ENCODE measurements at places on chromosomes 16 and 17.
A peak's percentile ranks its signal among the peaks of the same experiment; 100 is the strongest.

- DNase-seq: no peak
These were observed 3.2 kb downstream of the BCO1 start for GRCh38 chr16:81241706-81242105.

DNA sequence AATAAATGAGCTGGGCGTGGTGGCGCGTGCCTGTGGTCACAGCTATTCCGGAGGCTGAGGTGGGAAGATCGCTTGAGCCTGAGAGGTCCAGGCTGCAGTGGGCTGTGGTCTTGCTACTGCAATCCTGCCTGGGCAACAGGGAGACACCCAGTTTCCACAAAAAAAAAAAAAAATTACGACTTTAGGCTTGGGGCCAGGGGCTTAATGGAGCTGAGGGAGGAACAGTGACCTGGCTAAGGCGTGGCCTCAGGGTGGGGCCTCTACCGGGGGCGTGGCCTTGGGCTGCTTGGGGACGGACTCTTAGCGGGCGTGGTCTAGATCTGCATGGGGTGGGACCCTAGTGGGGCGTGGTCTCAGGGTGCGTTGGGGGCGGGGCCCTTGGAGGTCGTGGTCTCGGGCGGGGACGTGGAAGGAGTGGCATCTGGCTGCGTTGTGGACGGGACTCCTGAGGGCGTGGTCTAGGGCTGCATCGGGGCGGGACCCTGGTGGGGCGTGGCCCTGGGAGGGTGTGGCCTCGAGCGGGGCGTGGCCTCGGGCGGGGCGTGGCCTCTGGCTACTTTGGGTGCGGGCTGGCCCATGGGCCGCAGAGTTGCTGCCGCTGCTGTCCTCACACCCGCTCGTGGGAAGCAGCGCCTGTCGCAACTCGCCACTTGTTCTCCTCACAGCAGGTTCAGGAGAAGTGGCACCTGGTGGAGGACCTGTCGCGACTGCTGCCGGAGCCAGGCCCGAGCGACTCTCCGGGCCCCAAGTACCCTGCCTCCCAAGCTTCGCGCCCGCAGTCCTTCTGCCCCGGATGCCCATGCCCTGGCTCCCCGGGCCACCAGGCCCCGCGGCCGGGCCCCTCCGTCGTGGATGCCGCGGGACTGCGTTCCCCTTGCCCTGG is 5.8 kb upstream of the C17orf99 start:
- DNase-seq: peak; percentile 74

DNA sequence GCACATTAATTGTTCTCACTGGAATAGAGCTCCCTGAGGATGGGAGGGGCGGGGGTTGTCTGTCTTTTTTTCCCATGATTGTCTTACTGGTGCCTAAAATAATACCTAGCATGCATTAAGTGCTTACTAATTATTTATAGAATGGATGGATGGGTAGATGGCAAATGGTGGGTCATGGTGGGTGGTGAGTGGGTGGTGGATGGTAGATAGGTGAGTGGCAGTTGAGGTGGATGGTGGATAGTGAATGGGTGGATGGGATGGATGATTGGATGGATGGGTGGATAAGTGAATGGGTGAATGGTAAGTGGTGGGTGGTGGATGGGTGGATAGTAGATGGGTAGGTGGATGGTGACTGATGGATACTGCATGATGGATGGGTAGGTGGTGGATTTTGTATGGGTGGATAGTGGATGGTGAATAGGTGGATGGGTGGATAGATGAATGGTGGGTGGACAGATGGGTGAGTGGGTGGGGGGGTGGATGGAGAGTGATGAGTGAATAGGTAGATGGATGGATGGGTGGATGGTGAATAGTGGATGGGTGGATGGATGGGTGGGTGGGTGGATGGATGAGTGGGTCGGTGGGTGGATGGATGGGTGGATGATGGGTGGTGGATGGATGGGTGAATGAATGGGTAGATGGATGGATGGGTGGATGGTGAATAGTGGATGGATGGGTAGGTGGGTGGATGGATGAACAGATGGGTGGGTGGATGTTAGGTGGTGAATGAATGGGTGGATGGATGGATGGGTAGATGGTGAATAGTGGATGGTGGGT is 51.6 kb downstream of the RBFOX3 start:
- DNase-seq: no peak

DNA sequence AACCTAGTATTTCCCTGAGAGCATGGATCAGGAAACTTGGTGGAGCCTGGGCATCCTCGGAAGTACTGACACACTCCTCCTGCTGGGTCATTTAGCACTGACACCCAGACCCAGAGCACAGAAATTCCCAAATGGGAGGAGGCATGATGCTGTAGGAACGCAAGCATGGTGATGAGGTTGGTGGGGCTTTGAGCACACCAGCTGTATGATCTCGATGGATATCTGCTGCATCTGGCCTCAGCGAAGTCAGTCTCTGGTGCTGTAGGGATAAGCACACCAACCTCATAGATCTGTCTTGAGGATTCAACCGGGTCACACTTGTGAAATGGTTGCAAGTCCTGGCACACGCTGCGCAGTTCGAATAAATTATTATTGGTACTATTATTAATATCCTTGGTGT is 52.5 kb downstream of the SHISA6 start:
- DNase-seq: no peak

DNA sequence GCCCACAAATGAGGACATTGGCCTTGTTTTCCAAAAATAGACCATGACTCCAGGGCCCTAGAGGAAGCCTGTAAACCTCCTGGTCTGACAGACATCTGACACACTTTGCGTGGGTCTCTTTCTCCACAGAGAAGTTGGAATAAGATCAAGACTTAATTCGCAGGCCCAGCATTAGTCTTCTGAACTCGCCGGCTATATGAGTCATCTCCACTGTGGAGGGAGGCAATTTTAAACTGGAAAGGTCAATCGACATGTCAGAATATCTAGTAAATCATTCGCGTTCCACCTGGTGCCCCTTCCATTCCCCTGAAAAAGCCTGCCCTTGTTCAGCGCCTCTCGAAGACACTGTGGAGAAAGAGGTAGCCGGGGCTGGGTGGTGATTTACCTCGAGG is 140.1 kb downstream of the CLEC16A start:
- no peak for DNase-seq

GRCh38 chr16:68230176-68230571 is 5.8 kb downstream of the ESRP2 start:
- no peak for DNase-seq

GRCh38 chr16:3170440-3171180 is 17.4 kb upstream of the OR1F1 start:
- no peak for DNase-seq

DNA sequence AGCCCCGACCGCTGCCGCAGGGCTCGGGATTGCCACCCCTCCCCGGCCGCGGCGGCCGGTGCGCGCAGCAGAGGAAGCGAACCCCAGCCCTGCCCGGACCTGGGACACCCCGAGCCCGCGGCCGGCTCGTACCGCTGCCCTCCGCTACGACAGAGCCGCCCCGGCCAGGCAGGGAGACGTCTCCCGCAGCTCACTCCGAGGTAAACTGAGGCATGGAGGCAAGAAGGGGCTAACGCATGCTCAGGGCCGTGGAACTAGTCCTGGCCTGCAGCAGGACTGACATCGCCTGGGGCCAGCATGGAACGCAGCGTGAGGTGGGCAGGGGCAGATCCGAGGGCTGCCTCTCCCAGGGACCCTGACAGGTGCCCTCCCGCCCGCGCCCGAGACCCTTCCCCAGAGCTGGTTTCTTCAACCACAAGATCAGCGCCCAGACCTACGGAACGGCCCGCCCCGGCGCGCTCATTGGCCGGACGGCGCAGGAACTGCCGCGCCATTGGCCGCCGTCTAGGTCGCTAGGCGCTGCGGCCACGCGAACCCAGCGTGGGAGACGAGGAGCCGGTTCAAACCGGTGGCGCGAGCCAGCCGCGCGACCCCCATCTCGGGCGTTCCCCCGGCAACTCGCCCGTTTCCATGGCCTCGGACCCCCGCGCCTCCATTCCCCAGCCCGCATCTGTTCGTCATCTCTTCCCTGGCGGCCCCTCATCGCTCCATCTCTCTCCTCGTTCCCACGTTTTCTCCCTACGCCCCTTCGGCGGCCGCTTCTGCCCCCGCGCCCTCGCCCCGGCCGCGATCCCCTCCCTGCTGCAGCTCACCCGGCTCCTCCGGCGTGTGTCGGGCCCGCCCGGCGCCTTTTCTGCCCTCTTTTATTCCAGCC is at the start of gene SLC43A2:
SLC43A2 (minus strand) TSS at position 853 of the 874 bp plus-strand sequence. CDS start 960 bp downstream, outside the sequence.
- DNase-seq: peak; percentile 41

DNA sequence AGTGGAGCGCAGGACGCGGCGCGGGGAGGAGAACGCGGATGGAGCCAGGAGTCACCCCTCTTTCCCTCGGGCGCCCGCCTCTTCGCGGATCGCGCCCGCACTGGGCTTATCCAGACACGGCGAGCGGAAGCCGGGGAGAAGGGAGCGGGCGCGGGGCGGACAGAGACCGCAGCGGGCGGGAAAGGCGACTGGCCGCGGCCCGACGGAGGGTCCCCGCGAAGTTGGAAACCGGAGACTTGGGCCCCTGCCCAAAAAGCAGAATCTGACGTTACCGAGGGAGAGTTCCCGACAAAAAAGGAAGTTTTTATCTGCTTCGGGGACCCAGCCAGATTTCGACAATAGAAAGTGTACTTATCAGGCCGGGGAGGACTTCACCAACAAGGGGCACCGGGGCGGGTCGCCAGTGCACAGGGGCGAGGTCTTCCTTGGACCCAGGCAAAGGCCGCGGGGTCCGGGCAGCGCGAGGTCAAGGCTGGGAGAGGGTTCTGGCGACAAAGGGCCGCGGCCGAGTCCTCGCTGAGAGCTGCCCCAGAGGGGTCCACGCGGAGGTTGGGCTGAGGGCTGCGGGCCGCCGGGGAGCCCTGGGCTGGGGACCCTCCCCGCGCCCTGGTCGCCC is 519 bp downstream of the ST6GALNAC2 start:
- DNase-seq: no peak

GRCh38 chr16:87966064-87966645 is 14.9 kb downstream of the BANP start:
- DNase-seq: no peak

- no peak for DNase-seq
These were observed 17.9 kb downstream of the CASKIN1 start for GRCh38 chr16:2178321-2179106.

DNA sequence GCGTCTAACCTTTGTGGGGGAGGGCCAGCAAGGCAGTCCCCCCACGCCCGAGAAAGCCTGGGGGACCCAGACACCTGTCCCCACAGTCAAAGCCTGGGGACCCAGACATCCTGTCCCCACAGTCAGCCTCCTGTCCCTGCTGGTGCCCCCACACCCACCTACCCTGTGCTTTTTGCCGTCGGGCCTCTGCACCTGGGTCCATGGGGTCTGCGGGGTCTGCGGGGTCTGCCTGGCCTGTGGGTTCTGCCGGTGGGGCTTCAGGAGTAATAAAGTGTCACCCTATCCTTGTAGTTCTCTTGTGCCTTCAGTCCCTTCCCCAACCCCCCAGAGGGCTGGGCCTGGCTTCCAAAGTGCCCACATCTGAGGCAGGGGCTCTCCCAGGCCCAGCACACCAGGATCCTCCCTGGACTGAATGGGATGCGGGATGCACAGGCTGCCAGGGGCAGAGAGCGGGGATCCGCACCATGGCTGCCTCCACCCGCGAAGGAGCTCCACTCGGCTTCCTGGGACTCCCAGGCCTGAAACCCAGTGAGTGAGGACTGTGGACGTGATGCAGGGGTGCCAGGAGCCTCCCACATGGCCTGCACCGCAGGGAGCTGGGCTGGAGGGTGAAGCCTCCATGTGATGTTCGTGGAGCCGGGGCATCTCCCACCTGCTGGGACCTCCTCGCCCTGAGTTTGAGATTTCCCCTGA is 16.3 kb upstream of the DPEP1 start:
- no peak for DNase-seq

DNA sequence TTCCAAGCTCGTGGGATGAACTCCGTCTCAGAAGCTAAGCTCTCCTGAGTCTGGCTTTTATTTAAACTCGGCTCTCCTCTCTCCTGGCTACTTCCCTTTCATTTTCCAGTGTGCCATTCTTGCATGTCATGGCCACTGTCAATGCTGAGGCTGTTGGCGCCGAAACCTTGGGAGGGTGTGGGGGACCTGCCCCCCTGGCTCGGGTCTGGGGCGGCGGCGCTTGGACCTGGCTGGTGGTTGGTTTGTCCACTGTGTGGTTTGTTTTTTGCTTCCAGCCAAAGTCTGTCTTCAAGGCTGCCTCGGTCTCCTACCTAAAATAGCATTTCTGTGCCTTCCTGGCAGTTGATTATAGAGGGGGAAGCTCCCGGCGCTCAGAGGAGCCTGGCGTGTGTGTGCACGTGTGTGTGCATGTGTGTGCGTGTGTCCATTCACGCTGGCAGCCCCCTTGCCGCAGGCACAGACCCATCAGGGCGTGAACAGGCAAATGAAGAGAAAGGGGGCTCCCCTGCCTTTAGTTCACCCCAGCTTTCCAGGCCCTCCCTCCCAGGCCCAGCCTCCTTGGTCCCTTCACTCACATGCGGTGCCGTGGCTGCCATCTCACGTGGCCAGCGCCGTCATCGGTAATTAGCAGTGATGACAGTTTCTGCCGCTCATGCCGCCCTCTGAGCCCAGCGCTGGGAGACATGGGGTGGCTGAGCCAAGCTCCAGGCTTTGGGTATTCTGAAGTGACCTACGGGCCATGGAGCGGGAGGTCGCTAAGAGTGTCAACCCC is 179.9 kb downstream of the SEC14L1 start:
- DNase-seq: no peak

GRCh38 chr16:24538756-24539294 is 541 bp upstream of the RBBP6 start:
- DNase-seq: no peak

DNA sequence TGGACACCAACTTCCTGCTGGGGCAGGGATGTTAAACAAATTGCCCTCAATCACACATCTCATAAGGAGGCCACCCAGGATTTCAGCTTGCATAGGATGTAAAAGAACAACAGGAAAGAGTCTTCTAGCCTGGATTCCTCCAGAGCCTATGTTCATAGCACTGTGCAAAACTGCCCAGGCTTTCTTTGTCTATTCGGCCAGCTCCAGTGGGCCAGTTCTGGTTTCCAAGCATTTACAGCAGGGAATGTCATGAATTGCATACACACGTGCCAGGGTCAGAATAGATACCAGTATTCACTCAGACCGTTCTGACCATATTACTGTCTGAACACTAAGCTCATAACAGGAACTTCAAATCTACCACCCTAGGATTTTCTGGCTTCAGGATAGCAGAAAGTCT is 273.2 kb downstream of the CDH8 start:
- no peak for DNase-seq

DNA sequence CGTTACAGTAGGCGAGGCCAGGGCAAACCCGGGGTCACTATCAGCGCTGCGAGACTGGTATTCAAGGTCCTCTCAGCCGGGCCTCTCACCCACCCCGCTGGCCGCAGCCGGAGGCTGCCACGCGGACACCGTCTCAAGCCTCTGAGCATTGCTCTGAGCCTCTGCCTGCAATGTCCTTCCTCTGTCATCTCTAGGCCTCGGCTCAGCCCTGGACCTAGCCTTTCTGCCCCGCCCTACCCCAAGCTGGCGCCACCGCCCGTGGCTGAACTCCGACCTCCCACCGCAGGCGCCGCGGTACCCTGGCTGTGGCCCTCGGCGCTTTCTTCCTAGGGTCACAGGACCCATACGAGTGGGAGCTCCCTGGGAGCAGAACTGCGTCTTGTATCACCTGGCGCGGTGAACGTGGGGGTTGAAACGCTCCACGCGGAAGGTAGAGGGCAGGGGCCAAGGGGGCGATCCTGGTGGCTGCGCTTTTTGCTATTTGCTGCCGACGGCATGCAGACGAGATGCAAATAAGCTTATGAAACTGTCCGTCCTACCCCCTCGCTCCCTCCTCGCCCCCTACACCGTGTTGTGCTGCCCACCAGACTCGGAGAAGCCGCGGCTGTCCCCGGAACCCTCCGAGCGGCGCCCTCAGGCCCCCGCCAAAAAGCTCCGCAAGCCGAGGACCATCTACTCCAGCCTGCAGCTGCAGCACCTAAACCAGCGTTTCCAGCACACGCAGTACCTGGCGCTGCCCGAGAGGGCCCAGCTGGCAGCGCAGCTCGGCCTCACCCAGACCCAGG is 3.7 kb downstream of the DLX4 start:
- DNase-seq: no peak

- no peak for DNase-seq
These were observed 53.1 kb upstream of the ABCC11 start for GRCh38 chr16:48300391-48300856.
